ENCODE measurements at places on chromosomes 5 and 9.

GRCh38 chr5:96896806-96897205 is 20.5 kb downstream of the ERAP2 start:
- no peak for DNase-seq

GRCh38 chr9:2109069-2109650 is 94.0 kb downstream of the SMARCA2 start:
- no peak for DNase-seq

DNA sequence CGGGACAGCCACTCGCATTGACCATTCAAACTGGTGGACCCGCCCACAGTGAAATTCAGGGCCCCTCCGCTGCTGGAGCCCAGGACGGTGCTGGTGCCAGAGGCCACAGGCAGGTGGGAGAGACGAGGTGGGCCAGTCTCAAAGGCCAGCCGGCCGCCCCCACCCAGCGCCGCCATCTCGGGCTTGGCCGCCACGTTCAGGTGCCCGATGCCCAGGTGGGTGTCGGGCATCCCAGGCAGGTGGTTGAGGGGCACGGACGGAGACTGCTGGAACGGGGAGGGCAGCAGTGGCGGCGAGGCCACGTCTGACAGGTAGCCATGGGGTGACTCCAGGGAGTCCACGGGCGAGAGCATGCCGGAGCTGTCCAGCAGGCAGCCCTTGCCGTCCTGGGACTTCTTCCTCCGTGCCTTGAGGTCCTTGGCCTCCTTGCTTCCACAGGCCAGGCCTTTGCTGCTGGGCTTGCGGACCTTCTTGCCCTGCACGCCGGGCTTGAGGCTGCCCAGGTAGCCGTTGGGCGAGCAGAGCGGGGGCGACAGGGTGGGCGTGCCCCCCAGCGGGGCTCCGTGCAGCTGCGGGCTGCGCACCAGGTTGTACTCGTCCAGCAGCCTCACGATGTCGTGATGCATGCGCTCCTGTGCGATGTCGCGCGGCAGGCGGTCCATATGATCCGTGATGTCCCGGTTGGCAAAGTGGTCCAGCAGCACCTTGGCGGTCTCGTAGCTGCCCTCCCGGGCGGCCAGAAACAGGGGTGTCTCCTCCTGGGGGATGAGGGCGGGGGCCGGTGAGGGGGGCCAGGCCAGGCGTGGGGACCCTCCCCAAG is 14.2 kb upstream of the SEC16A start:
- no peak for DNase-seq

DNA sequence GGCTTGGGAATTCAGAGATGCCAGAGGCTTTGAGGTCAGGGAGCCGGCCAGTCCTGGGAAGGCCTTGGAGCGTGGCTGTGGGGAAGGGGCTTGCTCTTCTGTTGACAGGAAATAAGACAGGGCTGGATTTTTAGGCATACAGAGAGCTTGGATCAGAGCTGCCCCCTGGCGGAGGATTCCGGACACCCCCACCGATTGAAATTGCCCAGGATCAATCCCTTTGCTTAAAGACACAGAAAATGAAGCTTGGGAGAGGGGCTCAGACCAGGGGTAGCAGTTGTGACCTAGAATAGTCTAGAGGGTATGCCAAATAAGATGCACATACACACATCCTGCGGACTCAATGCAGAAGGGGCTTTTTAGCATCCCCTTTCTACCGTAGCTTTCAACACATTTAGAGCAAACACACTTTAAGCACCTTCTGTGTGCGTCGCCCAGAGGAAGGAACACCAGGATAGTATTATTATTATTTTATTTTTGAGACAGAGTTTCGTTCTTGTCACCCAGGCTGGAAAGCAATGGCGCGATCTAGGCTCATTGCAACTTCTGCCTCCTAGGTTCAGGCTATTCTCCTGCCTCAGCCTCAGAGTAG is 1.7 kb upstream of the NTMT1 start:
- no peak for DNase-seq

DNA sequence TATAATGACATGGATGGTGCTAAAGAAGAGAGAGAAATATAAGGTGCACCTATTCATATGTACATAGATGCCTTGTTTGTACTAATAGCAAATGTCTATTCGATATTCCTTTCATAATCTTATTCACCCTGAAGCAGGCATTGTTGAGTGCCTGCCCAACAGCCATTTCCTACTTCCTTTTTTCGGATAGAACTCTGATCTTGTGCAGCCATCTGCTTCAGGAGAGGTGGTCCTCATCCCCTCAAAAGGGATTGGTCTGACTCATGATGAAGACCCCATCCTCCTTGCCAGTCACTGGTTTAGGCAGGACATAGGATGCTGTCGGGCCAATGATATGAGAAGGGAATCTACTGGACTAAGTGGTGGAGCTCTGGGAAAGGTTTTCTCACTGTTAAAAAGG is 8.4 kb upstream of the RANBP3L start:
- DNase-seq, result no peak

DNA sequence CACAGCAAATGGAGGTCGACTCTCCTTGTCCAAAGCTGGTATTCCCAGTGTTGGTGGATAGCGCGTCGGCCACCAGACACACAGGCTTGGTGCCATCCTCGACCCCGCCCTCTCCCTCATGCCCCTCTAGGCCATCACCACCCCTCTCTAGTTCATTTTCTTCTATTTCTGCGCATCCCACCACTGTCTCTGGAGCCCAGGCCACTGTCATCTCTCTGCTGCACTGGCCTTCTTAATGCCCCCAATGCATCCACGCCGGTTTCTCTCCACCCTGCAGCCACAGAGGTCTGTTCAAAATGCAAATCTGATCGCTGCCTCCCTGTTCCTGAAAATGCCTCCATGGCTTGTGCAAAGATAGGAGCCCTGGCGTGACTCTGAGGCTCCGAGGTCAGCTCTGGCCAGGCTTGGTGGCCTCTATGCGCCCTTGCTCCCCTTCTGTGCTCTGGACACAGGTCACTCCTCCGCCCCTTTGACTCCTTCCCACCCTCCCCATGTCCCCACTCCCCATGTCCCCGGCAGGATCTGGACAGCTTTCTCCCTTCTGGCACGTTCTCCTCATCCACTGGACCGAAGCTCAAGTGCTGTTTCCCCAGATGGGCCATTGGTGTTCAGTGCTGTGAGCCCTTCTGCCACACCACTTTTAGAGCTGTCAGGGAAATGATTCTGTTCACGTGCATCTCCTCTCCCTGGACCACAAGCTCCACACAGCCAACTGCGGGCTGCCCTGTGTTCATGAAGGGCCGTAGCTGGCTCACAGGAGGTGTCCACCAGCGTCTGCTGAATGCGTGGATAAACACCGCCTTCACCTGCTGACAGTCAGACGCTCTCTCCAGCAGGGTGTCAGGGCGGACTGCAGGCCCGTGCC is 59.5 kb upstream of the RNF130 start:
- DNase-seq, result no peak

GRCh38 chr5:150214289-150214688 is 24.4 kb downstream of the SLC6A7 start:
- DNase-seq, result no peak

DNA sequence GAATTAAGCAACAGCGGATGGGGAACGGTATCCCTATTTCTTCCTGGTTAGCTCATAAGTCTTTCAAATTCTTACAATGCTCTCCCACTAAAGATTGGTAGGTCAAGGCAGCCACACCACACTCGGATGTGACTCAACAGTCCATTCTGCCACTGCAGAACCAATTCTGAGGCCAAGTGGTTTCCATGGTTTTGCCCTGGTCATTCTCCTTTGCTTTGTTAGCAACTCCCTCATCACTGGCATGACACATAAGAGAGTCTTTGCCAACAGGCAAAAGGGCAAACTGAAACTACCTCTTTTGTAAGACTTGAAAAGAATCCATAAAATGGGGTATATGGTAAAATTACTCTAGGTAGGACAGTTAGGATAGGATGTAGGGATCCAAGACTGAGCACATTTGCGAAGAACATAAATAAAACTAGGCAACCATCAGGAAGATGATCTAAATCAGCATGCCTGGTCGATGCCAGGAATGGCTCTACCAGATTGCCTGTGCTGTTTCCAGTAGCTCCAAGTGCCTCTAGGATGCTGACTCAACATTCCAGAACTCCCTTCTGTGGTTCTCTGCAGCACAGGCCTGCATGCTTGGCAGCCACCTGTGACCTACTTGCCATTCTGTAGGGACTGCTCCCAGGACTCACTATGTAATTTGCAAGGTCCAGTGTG is 105.4 kb downstream of the DCP2 start:
- no peak for DNase-seq

- no peak for DNase-seq
Observed at GRCh38 chr9:18397076-18397475, 76.9 kb upstream of the ADAMTSL1 start.

DNA sequence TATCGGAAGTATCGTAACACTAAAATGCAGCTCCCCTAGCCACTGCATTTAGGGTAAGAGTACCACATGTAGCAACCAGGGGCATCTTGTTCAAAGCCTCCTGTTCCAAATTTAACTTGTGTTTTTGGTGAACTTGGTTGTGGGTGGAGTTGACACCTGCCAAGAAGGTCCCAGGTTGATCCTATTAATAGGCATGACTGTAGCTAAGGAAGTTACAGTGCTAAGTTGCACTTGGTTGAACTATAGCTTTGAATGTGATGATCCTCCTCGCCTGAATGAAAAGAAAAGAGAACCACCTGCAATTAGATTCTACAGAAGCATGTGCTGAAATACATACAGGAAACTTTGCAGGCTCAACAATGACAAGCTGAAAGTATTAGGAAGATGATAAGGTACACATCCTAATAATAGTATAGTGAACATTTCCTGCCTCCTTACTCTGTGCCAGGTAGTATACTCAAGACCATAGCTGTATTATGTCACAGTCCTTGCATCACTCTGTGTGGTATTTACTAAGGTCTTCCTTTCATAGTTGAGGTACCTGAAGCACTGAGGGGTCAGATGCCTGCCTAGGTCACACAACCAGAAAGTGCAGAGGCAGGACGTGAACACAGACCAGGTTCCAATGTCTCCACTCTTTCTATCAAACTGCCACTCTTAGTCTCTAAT is 64.5 kb upstream of the PIP5K1B start:
- no peak for DNase-seq

- DNase-seq, result no peak
Observed at GRCh38 chr5:79488058-79488457, 25.9 kb downstream of the HOMER1 start.

GRCh38 chr5:11851965-11852716 is 52.1 kb downstream of the CTNND2 start:
- no peak for DNase-seq

DNA sequence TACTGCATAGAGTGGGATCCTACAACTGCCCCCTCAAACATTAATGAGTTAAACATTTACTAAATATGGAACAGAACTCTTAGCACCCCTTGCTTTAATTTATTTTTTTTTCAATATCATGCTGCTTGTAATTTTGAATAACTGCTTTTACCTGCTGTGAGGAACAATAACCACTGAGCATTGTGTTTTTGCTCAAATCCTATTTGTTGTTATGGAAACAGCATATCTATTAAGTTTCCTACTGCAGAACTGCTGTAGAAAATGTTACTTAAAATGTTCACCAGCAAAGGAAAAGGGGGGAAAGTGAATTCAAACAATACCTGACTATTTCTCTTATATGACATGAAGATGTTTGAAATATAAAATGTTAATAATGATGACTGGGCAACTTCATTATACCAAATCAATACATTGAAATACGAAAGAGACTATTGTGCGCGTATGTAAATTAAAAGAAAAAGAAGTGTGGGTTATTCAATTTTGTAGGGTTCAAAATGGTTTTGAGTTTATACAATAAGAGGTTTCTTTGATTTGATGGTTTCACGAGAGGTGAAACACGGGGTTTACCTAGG is 1043.8 kb upstream of the NUDT12 start:
- no peak for DNase-seq

DNA sequence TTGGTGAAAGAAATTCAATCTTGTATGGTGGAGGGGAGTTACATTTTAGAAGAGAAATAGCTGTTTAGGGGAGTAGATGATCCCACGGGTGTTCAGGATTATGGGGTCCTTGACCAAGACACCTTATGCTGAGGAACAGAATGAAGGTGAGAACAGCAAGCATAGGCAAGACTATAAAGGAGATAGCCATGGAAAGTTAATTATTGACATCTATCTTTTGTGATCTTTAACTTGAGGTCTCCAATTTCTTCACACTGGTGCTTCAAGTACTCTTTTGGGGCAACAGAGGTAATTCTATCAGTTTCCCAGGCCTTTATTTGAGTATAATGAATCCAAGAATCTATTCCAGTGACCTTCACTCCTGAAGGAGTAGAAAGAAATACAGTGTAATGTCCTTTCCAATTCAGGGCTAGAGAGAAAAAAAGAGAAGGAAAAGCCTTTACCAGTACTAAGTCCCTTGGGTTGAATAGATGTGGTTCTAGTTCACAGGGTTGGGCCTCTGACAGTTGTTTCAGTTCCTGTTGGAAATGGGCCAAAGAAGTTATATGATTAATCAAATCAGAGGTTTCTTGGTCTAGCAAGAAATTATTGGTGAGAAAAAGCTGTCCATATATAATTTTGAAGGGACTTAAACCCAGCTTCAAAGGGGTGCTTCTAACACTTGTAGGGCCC is 2104.1 kb upstream of the ACO1 start:
- DNase-seq, result no peak

- DNase-seq, result no peak
Observed at GRCh38 chr5:146799231-146799630, 79.3 kb downstream of the PPP2R2B start.

GRCh38 chr5:72147569-72147968 is 40.3 kb downstream of the MAP1B start:
- no peak for DNase-seq

- no peak for DNase-seq
Observed at GRCh38 chr5:136026636-136027035, 2.2 kb upstream of the TGFBI start.

DNA sequence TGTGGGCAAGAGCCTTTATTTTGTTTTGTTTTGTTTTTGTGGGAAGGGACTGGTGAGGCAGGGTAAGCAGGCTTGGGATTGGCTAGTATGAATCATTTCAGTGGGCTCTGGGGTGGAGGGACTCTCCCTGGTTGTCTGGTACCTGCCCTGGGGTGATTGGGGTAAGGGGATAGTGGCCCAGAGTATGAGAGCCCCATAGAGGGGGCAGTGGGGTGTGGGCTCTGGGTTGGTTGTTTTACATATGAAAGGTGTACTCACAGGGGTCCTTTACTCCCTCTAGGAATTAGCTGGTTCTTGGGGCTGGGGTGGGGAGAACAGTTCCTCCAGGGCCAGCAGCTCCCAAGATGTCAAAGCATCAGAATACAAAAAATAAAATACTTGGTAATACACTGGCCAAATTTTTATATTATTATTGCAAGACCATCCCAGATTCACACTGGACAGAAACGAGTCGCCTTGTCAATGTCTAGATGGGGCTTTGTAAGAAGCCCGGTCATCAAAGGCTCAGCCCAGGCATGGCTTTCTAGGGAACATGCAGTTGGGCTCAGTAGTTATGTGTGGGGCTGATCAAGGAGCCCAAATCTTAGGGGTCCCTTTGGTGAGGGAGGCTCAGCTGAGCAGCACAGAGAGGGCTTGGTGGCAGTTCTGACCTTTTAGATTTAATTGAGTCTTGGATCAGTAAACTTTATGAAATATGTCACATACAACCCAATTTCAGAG is 190.5 kb downstream of the NXNL2 start:
- DNase-seq, result no peak
